NAMALWA (cell line): ENCODE measurements at places on chromosomes 12 and 14.

DNA sequence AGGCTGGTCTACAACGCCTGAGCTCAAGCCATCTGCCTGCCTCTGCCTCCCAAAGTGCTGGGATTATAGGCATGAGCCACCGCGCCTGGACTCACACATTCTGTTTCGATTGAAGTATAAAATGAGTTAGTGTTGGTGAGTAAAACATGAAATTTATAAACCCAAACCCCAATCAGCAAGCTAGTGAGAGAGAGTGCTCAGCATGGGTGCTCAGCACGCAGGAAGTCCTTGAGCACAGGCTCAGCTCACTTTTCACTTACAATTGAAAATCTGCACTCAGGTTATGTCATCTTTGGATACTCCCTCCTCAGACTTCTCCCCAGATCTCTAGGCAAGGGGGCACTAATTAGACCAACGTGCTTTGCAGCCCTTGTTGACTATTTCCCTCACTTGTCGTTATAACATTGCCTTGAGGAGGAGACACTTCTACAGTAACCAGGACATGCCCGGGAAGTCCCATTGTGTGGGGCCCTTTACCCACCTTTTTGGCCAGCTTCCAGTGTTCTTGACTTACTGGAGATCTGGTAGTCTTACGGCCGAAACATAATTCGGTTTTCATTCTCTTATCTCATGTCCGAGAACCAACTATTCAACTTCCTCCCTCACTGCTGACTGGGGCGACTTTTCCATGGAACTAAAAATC lies 68.5 kb upstream of the AMN1 start:
- no peak for DNase-seq

DNA sequence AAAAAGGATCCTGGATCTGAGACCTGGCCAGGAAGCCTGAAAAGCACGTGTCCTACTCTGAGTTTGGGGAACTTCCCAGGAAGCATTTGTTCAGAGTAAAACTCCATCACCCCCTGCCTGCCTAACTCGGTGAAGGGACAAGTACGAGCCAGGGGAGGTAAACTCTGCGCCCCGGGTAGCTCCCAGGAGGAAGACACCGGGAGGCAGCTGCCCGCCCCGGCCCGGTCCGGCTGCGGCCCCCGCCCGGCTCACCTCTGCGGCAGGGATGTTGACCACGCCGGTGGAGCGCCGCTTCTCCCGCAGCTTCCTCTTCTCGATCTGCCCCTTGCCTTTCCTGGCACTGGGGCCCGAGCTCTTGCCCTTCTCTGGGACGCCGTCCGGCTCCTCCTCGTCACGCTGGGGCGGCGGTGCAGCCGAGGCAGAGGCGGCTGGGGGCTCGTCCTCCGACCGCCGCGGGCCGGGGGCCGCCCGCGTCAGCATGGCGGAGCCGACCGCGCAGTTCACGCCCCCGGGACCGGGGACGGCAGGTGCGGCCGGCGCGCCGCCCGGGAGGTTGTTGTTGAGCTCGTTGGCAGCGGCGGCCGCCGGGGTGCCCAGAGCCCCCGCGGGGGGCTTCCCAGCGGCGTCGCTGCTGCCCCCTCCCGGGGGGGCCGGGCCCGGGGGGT lies 1.2 kb downstream of the PAWR start:
- peak; percentile 65 for DNase-seq

DNA sequence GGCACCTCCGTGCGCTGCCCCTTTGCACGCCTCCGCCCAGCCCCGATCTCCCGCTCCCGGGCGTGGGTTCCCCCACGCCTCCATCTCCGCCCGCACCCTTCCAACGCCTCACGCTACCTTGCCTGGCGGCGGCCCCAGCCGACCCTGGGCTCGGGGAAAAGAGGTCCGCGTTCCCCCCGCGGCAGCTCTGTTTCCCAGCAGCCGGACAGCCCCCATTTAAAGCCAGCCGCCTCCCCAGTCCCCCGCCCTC lies at the start of gene PRIMA1:
Gene PRIMA1 (minus strand): TSS at position 193 of the 250 bp plus-strand sequence. CDS start 767 bp downstream, outside the sequence.
- DNase-seq: no peak

GRCh38 chr12:121534495-121535148 lies 46.2 kb downstream of the KDM2B start:
- DNase-seq: peak; percentile 39

- no peak for DNase-seq
Observed at GRCh38 chr12:133174901-133175300, 6.4 kb upstream of the ZNF268 start.

GRCh38 chr14:36718216-36718615 lies 56.6 kb downstream of the PAX9 start:
- DNase-seq: no peak

DNA sequence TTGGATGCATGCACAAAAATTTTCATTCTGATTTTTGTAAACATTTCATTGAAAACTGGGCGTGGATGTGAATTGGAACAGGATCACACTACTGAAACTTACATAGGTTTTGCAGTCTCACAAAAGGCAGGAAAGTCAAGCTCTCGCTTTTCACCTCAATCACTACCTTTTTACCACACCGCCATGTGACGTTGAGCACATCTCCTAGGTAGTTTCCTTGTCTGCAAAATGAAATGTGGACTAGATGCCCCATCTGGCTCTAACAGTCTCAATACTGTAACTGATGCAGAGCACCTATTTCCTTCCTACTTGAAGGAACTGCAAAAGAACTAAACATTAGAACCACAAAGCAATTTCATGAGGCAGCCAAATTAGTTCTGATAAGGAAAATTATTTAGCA lies 4.4 kb upstream of the YY1 start:
- no peak for DNase-seq

- no peak for DNase-seq
Observed at GRCh38 chr12:122944605-122945592, 21.4 kb downstream of the ABCB9 start.

DNA sequence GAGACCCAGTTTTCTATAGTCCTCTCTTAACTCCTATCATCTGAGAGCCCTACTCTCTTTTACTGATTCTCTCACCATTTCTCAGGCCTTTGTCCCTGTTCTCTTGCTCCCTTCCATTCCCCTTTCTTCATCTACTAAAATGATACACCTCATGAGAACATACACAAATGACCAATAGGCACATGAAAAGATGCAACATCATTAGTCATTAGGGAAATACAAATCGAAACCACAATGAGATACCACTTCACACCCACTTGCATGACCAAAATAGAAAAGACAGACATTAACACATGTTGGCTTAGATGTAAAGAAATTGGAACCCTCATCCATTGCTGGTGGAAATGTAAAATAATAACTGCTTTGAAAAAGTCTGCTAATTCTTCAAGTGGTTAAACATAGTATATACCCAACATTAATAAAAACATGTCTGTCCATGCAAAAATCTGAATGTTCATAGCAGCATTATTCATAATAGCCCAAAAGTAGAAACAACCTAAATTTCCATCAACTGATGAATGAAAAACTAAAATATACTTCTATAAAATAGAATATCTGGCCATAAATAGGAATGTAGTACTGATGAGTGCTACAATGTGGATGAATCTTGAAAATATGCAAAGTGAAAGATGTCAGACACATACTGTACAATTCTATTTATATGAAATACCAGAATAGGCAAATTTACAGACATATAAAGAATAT lies 66.0 kb downstream of the DENND5B start:
- DNase-seq: peak; percentile 42

- DNase-seq: no peak
Observed at GRCh38 chr12:49961111-49961922, at the start of gene AQP5. AQP5 (plus strand) TSS chr12:49961872; CDS start chr12:49962018, 146 bp downstream.

GRCh38 chr12:47318963-47319362 lies 239.2 kb upstream of the AMIGO2 start:
- DNase-seq: no peak

DNA sequence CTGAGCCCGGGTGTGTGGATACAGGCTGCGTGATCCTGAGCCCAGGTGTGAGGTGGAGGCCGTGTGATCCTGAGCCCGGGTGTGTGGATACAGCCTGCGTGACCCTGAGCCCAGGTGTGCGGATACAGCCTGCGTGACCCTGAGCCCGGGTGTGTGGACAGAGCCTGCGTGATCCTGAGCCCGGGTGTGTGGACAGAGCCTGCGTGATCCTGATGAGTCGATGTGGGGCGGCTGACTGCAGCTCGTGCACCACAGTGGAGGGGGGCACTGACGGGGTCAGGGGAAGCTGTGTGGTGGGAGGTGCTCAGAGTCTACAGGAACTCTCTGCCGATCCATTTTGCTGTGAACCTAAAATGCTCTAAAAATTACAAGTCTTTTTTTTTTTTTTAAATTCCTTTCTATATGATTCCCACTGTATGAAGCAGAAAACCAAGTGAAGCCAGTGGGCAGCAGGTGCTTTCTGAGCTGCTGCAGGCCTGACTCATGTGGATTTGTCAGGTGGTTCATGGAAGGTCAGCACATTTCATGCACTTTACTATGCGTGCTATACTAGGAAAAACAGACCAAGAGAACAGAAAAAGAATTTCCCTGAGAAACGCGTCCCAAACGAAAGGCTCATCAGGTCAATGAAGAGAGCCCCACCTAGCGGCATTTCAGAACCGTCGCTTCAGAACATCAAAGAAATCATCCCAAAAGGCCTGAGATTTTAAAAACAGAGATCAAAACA lies 19.3 kb downstream of the BRF1 start:
- DNase-seq: peak; percentile 64

- DNase-seq: no peak
Observed at GRCh38 chr14:50272498-50272897, 39.5 kb downstream of the L2HGDH start.

- no peak for DNase-seq
Observed at GRCh38 chr14:70454731-70455130, 2.8 kb downstream of the ADAM21 start.

DNA sequence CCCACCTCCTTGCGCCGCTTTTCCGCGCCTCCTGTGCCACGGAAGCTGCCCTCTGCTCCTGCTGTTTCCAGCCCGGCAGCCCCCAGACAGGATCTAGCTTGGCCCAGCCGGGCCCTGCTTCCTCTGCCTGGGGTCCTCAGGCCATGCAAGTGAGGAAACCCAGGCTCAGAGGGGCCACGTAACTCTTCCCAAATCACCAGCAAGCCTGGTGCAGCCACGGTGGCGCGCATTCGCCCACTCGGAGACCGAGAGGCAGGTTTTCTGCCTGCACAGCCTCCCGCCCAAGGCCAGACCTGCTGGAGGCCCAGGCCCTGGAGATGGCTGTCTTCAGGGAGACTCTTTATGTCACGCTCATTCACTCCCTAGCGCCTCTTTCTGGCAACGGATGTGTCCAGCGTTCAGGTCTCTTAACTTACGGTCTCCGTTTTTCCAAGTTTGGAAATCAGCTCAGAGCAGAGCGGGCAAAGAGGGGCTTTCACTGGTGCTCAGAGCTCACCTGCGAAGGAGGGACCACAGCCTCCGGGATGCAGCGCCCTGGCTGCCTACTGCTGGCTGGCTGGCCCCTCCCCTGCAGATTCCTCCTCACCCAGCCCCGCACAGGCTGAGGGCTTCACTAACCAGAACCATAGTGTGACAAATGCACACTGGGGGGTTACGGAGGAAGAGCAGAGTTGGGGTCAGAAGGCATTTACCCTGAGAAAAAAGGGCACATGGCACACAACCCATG lies 20.6 kb upstream of the CEP170B start:
- DNase-seq: no peak

GRCh38 chr12:65740873-65741600 lies 83.2 kb upstream of the HMGA2 start:
- no peak for DNase-seq

DNA sequence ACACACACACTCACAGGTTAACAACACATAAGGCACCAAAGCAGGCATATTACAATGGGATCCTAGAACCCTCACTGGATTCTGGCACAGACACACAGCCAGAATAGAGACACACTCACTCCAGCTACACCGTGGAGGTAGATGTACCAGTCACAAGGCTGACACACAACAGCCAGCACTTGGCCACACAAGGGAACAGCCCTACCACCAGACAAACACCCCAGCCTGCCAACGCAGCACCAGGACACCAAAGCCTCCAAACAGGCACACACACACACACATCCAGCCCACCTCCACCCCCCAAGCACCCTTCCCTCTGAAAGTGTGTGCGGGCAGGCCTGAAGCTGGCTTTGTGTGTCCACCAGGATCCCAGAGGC lies 10.9 kb upstream of the ITGB7 start:
- no peak for DNase-seq

DNA sequence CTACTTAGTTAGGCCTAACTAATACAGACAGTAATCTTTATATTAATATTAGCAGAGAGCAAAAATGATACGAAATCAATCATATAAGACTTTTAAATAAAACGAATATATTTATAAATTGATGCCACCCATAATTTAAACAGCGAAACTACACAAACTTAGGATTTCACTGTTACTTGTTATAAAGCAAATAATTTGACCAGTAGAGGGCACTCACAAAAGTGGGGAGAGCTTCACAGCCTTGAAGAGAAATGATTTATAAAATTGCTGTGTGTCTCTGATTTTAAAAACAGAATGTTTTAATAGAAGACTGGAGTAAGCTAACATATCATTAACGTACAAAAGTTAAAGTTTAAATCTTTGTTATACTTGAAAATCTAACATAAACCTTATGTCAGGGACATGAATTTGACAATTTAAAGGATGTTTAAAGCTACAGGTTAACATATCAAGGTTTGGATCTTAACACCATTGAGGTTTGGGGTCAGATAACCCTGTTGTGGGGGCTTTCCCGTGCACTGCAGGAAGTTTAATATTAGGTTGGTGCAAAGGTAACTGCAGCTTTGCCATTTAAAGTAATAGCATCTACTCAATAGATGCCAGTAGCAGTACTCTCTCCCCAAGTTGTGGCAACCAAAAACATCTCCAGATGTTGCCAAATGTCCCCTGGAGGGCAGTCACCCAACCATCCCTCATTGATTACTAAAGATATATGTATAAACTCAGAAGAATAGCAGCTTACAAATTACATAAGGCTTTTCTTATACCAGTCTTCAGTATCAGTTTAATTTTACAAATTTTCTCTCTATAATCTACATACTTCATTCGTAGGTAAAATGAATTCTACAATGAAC lies 9.3 kb downstream of the KRAS start:
- DNase-seq: peak; percentile 77

- DNase-seq: no peak
Observed at GRCh38 chr12:53074283-53074998, 4.7 kb downstream of the SPRYD3 start.

- DNase-seq: no peak
Observed at GRCh38 chr14:44700694-44701093, 193.6 kb upstream of the FSCB start.

DNA sequence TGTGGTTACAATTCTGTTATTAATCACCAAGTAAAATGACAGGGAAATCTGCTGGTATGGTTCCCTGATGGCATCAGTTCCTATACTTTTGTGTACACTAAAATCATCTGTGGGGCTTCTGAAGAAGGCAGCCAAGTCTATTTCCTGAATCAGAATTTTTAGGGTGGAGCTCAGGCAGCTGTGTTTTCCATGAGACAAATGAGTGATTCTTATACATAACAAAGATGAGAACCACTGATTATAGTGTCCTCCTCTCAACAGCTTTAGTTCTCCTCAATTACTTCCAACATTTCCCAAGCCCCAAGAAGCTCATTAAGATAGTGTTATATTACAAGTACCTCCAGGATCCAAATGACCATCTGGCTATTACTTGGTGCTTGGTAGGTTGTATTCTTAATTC lies 64.5 kb upstream of the USP44 start:
- no peak for DNase-seq
